ENCODE measurements at places on chromosomes 7 and 10.

DNA sequence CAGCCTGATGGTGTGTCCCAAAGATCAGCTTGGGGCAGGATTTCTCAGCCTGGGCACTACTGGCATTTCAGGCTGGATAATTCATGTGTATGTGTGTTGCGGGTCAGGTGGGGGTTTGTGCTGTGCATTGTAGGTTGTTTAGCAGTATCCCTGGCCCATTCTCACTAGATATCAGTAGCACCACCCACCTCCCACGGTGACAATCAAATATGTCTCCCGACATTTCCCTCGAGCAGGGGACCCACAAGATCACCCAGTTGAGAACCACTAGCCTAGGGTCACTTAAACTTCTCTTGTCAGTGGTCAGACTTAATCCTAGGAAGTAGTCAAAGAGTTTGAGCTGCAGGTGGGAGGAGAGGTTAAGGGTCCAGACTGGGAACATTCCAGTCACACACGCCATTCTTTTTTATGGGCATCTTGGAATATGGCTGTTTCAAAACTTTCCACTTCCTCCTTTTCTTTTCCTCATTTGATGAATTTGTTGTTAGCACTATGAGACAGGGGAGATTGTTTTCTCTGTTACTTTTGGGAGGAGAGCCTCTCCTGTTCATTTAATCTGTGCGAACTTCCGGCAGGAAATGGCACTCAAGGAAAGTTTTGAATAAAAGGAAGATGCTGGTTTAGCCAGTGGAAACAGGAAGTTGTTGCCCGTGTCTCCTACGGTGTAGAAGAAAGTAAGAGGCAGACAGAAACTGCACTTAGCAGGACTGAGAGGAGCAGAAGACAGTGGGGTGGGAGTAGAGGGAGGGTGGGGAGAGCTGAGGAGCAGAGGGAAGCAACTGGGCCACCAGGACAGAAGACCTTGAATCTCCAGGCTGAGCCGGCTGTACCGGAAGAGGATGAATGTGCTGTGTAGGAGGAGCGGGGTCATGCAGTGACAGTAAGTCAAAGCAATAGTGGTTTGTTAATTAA lies 17.6 kb upstream of the EXOC6 start:
- peak; percentile 47 for DNase-seq

GRCh38 chr10:93452143-93452542 lies 30.0 kb downstream of the MYOF start:
- peak; percentile 47 for DNase-seq

- DNase-seq: no peak
Observed at GRCh38 chr7:5872326-5872725, 8.3 kb upstream of the OCM start.

DNA sequence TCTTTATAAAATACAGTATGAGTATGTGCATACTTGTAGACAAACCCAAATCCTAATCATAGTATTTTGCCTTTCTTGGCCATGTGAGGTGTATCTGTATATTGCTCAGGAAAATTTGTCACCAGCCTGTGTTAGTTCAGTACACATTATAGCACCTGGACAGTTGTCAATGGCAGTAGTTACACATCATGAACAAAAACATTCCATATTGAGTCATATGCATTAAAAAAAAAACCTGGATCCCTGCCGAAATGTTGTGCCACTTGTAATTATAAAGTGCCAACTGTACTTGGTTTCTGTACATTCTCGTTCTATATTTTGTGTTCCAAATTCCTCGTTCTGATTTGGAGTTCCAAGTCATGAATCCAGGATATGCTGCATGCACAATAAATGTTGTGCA lies 410.4 kb downstream of the INHBA start:
- DNase-seq: no peak

DNA sequence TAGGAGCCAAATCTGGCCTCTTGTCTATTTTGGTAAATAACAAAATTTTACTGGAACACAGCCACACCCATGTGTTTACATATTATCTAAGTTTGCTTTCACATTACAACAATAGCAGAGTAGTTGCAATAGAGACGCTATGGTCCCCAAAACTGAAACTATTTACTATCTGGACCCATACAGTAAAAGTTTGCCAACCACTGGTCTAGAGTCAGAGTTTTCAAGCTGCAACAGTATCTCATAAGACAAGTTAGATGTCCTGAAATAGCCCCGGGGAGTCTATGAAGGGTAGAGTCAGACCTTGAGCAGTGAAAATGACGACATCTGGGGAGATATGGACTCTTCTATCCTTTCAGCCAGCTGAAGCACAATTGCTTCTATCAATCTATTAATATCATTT lies 74.2 kb downstream of the CTNNA3 start:
- DNase-seq: no peak

DNA sequence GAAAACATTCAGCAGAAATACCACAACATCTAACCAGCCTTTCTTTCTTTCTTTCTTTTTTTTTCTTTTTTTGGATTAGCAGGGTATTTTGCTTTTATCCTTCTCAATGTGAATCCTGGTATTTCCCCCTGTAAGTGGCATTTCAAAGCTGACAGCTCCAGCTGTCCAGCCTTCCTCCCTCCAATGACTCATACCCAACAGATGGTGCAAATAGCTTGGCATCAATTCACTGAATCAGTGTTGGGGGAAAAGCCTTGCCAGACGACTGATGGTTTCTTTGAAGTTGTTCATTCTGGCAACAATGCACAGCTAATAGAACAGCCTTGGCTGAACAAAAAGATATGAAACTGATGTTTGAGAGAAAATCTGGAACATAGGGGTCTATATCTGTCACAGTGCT lies 316.8 kb upstream of the STEAP1 start:
- DNase-seq: no peak

DNA sequence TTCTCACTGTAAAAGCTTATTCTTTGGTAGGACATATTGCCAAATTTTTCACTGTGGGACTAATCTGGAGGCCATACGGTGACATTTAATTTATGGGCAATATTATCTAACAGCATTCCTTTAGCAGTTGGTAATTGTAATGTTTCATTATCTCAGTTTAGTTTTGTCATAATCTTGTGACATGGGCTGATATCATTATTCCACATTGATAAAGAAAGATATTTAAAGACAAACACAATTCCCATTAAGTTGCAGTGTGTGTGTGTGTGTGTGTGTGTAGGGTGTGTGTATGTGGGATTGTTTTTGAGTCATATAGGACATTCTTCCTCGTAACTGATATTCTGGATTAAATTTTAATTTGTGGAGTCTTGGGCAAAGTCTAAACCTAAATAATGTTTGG lies 238.5 kb downstream of the PRKG1 start:
- DNase-seq: no peak

DNA sequence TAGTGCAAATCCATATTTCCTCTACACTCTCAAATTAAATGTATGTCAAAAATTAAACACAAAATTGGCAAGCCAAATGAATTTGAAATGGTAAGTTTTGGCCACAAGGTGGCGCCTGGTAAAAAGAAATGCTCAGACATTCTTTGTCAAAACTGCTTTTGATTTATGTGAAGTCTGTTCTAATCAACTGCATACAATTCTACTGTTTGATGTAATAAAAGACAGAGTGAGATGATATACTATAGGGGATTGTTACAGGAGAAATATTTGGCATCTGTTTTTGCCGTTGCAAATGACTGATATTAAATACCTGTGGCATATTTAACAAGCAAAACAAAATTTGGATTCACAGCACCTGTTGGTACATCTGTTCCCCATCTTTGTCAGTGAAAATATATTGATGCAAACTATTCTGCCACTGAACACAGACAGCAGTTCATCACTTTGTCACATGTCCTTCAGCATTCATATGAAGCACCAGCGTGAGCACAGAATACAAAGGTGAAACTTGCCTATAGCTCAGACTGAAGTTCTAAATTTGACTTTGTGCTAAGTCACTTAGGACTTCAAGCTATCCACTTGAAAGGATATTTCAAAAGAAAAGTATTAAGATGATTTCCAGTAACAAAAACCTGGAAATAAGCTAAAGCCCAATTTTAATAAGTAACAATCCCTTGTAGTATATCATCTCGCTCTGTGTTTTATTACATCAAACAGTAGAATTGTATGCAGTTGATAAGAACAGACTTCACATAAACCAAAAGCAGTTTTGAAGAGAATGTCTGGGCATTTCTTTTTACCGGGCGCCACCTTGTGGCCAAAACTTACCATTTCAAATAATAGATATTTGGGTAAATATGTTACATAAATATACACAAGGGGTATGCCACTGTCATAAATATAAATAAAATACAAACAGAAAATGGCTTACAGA lies 10.2 kb upstream of the CH25H start:
- peak; percentile 77 for DNase-seq

DNA sequence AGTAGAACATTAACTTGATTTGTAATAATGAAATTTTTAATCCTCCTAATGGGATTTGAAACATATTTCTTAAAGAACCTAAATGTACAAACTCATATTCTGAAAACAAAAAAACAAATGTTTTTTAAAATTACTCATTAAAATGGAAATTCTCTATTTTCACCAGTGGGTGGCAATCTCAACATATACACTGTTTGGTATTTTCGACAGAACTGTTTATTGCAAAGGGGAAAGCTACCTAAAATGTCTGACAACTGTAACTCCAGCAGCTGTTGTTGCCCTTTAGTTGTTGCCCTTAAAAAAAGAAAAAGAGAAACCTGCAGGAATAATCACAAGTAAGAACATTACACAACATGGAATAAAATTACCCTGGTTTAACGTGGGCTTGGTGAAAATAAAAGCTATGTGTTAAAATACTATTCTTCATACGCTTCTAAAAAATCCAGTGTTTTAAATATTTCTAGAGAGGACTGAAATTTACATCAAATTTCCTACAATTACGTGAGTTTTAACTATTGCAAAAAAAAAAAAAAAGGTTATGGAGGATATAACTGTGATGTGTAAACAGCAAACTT lies 54.5 kb downstream of the COL1A2 start:
- no peak for DNase-seq

DNA sequence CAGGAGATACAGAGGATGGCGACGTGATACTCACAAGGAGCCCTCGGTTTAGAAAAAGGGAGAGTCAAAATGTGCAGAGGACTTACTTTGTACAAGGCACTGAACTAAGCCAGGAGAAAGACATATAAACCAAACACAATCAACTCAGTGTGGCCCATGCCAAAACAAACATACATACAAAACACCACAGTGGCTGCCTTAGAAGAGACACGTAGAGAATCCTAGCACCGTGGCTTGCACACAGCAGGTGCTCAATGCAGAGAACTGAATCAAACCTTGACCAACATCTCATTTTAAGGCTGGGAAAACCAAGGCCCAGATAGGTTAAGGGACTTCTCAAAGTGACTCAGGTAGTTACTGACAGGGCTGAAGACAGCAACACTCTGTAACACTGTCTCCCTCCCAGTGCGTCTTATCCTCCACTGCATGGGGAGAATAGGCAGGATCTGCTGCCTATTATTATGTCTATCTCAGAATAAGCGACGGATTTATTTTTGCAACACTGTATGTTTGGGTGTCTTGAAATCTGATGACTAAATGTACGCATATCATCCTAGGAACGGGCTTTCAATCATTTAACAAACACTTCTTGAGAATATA lies 11.0 kb downstream of the SORBS1 start:
- no peak for DNase-seq

DNA sequence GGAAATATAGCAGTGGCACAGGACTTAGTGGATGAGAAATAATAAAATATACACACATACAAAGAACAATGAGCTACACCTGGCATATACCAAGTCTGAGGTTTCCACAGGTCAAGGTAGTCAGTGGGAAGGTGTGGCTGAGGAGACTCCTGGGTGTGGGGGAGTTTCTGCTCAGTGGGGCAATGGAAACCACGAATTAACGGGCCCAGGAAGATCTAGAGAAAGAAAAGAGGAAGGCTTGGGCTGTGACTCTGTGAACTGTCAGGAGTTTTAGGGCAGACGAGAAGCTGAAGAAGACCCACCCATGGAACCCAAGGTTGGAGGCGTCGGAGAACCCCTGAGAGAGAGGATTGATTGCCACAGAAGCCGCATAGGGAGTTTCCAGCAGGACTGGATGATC lies 196.5 kb downstream of the HERPUD2 start:
- no peak for DNase-seq

GRCh38 chr7:81187753-81188152 lies 268.9 kb upstream of the SEMA3C start:
- no peak for DNase-seq

Measured in stimulated activated CD8-positive, alpha-beta memory T cell treated with anti-CD3 and anti-CD28 coated beads, Interleukin-4, amount 100 ng/mL, for 48 hours (primary cell).